Activated effector memory CD4-positive, alpha-beta T cell treated with Interleukin-2 at 50 U/mL for 16 hours (primary cell): ENCODE measurements at places on chromosomes 16 and 17.

DNA sequence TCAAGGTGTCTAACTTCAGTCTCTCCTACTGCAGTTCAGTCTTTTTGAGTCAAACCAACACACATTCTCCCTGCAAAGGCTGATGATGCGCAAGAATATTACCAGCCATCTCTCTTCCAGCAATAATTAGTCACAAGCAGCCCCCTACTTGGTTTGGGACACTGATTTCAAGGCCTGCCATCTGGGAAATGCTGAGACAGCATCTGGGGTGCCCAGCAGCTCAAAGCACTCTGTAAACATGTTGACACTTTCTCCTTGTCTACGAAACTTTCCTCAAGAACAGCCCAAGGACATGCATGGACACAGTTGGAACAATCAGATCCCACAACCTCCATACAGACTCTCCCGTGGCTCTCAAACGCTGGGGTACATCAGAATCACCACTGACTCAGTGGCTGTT lies 149.2 kb upstream of the RPL38 start:
- no peak for DNase-seq

- DNase-seq: no peak
Measured at GRCh38 chr17:28983286-28984230, 22.3 kb downstream of the SEZ6 start.

DNA sequence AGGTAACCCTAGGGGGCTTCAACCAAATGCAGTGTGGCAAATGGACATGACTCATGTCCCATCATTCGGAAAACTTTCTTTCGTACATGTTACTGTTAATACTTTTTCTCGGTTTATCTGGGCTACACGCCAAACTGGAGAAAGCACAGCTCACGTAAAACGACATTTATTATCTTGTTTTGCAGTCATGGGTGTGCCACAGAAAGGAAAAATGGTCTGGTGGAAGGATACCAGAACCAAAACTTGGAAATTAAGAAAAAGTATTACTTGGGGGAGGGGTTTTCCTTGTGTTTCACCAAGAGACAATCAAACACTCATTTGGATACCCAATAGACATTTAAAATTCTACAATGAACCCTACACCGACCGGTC lies 23.6 kb downstream of the ALOX15B start:
- DNase-seq: no peak

DNA sequence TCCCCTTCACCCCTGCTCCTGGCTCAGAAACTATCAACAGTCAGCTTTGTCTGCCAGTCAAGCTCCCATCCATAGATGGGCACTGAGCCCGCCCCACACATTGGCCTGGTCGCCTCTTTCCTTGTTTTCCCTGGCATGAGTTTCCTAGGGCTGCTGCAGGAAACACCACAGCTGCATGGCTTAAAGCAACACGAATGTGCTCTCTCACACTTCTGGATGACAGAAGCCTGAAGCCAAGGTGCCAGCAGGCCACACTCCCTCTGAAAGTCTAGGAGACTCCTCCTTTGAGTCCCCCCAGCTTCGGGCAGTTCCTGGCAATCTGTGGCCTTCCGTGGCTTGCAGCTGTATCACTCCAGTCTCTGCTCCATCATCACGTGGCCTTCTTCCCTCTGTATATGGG lies 69.9 kb downstream of the TBC1D16 start:
- no peak for DNase-seq
